Stimulated activated CD4-positive, alpha-beta T cell treated with anti-CD3 and anti-CD28 coated beads, Interleukin-4, amount 100 ng/mL, for 24 hours (primary cell): ENCODE measurements at places on chromosomes 6 and 20.

- DNase-seq = no peak
Observed at GRCh38 chr20:20369250-20370093, 1.6 kb downstream of the INSM1 start.

- no peak for DNase-seq
Observed at GRCh38 chr6:141877275-141877983, 255.3 kb upstream of the GJE1 start.

GRCh38 chr6:2866171-2866846 is 24.6 kb upstream of the SERPINB1 start:
- no peak for DNase-seq

DNA sequence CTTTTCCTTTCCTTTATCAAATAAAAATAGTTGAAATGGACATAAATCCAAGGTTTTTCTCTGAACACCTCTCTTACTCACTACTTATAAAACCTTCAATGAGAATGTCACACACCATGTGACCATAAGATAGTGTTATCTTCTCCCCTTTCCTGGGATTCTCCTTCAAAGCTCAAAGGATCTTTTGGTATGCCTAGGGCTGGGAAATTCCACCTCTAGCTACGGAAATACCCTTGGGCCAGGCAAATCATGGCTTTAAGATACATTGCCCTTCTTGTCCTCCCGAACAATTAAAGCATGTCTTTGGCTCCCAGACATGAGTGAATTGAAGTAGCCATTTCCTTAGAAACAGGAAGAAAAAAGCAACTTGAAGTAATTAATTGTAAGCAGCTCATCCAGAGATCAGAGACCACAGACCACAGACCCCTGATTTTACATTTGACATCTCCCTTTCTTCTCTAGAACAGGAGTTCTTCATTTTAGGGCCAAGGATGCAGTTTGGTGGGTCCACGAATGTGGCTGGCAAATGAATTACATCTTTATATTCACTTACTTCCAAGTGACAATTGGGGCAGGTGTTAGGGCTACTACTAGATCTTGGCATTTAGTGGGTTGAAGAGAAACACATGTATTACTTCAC is 4.1 kb downstream of the PLCB4 start:
- no peak for DNase-seq

DNA sequence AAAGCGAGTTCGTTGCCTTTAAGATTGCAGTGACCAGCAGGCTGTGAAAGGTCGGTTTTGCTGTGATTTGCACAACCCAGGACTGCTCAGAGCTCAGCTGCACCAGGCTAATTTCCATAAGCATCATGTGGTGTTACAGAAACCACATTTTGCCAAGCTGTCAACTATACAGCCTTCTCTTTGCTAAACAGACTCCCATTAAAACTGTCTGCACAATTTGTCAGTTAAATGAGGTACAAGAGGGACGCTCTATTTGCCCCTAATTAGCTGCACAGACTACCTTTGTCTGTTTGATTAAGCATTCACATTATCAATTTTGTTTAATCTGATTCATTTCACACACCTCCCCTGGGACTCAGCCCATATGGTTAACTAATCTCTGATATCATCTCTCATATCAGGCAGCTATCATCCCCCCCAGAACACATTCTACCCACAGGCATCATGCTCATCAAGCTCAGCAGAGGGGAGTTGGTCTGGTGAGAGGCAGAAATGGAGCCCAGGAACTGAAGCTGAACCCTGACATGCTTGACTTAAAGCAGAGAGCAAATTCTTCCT is 62.1 kb downstream of the OLIG3 start:
- DNase-seq = no peak

DNA sequence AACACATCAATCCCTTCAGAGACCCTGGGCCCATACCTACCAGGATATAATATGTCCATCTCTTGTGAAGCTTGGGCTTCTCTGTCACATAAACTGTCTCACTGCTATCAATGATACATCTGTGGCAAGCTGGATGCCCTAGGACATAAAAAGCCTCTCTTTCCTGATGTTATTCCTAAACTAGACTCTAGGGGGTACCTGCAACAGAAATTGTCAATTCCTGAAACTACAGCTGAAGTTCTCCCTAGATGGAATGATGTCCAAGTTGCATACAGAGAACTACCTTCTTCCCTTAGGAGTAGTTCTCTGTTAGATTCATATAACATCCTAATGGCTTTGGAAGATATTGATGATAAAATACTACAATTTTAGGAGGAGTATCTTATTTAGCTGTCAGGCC is 35.8 kb downstream of the TBX18 start:
- DNase-seq = no peak

DNA sequence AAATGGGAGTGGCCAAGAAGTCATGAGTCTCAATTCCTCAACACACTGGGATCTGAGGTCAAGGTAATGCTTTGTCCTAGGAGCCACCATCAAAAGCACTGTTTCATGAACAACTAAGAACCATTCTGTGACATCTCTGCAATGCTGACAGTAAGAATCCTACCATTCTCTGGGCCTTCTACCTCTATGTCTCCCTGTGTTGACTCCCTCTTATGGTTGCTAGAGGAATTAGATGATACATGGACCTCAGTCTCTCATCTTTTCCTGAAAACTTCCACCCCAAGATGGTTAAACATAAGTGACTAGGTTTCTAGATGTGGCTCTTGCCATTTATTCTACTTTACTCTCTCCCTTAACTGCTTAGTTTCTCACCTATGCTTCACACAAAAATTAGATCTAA is 9.1 kb downstream of the MTRF1L start:
- DNase-seq = no peak

GRCh38 chr6:155171747-155172449 is 91.9 kb upstream of the CLDN20 start:
- DNase-seq = peak; percentile 25

DNA sequence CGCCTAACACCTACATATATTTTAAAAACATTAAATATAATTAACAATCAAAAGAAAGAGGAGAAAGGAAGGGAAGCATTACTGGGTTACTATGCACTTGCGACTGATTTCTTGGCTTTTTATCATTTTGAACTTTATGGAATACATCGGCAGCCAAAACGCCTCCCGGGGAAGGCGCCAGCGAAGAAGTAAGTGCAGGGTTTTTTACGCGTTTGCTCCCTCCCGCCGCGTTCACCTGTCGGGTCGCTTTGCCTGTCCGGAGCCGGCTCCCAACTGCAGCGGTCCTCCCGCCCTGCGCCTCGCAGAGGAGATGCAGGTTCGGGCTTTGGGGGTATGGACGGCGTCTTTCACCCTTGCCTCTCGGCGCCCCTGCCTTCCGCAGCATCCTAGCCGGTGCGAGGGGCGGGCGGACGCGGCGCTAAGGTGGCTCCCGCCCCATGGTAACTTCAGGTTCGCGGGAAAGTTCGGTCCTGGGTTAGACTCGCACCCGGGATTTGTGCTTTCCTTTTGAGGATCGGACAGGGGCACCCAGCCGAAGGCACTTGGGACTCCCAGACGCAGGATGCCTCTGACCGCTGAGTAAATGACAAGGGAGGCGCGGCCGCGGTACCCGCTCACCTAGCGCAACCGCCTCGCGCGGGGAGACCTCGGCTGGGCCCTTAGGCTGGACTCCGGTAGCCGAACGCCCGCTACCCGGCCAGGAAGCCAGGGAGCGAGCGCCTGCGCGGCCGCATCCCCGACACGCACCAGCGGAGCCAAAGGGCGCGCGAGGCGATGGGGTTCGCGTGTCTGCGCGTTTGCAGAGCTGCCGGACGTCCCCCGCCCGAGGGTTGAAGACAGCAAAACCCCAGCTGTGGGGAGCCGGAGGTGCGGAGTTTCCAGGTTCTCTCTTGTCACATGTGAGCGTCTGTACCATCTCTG is 891 bp downstream of the RSPO3 start:
- no peak for DNase-seq

GRCh38 chr6:108630050-108630714 is 69.5 kb downstream of the FOXO3 start:
- no peak for DNase-seq

DNA sequence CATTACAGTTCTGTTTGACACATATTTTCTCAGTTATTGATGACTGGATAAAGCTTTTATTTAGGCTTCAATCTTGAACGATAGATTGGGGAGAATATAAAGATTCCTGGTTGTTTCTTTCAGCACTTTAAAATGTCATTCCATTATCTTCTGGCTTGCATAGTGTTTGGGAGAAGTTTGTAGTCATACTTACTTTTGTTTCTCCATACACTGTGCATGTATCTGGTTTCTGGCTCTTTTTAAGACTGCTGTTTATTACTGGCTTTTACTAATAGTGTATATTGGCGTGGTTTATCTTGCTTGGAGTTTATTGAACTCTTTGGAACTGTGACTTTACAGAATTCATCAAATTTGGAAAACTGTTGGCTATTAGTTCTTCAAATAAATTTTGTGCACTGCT is 49.2 kb downstream of the RGS17 start:
- DNase-seq = no peak

DNA sequence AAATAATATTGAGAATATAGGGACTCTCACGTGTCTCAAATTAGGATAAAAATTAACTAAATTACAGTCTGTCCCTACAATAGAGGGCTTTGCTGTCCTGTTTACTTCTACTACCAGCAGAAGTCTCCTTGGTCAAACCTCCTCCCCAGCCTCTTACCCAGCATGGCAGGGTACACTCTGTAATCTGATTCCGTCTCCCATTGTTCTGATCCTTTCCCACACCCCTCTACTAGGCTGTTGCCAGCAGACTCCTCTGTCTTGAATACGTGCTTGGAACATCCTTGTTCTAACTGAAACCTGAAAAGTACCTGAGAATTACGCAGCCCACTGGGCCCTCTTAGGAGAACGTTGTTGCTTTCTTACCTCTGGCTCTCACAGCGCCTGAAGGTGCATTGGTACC is 112.2 kb upstream of the PREP start:
- no peak for DNase-seq

GRCh38 chr6:17869010-17869752 is 118.3 kb downstream of the KIF13A start:
- no peak for DNase-seq

GRCh38 chr20:9147547-9148024 is 78.7 kb downstream of the PLCB4 start:
- no peak for DNase-seq

GRCh38 chr6:2976571-2977085 is 5.3 kb upstream of the SERPINB6 start:
- no peak for DNase-seq

GRCh38 chr6:148846778-148847761 is 100.2 kb downstream of the UST start:
- DNase-seq = peak; percentile 12

GRCh38 chr20:11445161-11445560 is 472.5 kb upstream of the BTBD3 start:
- no peak for DNase-seq

DNA sequence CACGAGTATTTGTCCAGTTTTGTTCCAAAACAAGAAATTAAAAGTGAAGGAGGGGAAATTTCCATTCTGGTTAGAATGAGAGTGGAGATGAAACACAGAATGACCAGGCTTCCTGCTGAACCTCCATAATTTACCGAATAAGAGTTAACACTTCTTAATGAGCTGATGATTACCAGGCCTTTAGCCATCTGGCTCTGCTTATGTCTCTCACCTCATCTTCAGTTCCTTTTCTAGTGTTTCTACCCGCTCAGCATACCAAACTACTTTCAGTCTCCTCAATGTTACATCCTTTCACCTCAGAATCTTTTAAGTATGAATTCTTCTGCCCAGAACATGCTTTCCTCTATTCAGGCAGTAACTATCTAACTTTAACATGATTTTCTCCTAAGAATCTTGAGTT is 209.0 kb upstream of the RSPO3 start:
- DNase-seq = no peak

GRCh38 chr20:48691523-48691922 is 136.3 kb downstream of the PREX1 start:
- DNase-seq = no peak

GRCh38 chr20:10596710-10597121 is 77.1 kb downstream of the JAG1 start:
- DNase-seq = no peak

GRCh38 chr20:45969712-45970634 is 2.0 kb downstream of the ZNF335 start:
- peak; percentile 33 for DNase-seq

DNA sequence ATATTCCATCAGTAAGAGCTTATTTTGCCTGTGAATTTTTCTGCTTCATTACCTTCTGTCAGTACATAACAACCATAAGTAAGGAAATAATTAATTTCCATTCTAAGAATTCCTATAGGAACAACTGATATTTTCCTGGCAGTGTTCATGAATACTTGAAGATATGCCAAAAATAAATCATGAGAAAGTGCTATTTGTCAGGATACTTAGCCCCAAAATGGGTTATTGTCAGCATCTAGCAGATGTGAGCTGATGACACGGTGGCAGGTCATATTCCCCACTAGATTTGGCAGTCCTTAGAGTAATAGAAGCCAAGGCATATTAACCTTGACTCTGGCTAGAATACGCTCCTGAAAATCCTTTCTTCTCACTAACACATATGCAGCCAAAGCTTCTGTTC is 43.2 kb upstream of the CRISP1 start:
- no peak for DNase-seq

GRCh38 chr20:6492271-6493055 is 275.0 kb upstream of the BMP2 start:
- no peak for DNase-seq

GRCh38 chr20:14780508-14780907 is 443.1 kb upstream of the FLRT3 start:
- no peak for DNase-seq

DNA sequence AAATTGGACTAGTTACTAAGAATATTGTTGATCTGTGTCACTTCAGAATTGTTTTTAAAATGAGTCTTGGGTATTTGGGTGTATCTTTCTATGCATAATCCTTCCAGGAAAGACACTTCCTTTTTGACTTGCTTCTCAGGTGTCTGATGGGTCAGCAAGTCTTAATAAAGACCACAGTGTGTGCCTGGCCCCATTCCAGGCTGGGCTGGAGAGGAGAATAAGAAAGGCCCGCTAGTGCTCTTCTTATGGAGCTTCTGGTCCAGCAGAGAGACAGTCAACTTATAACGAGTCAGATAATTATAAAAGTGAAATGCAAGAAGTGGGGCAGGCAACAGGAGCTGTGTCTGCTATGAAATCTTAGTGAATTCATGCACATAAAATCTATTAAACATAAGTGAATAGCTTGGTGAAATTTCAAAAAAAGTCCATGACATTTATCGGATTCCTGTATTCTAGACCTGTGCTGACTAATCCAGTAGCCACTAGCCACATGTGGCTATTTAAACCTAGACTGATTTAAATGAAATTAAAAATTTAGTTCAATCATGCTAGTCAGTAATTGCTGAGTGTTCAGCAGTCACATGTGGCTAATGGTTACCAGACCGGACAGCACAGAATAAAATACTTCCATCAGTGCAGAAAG is 42.6 kb downstream of the RNF144B start:
- no peak for DNase-seq

GRCh38 chr6:31035862-31036497 is 25.7 kb downstream of the MUC22 start:
- no peak for DNase-seq
